Bone marrow (tissue), 2 donors: ENCODE measurements at places on chromosomes 3 and 15.

DNA sequence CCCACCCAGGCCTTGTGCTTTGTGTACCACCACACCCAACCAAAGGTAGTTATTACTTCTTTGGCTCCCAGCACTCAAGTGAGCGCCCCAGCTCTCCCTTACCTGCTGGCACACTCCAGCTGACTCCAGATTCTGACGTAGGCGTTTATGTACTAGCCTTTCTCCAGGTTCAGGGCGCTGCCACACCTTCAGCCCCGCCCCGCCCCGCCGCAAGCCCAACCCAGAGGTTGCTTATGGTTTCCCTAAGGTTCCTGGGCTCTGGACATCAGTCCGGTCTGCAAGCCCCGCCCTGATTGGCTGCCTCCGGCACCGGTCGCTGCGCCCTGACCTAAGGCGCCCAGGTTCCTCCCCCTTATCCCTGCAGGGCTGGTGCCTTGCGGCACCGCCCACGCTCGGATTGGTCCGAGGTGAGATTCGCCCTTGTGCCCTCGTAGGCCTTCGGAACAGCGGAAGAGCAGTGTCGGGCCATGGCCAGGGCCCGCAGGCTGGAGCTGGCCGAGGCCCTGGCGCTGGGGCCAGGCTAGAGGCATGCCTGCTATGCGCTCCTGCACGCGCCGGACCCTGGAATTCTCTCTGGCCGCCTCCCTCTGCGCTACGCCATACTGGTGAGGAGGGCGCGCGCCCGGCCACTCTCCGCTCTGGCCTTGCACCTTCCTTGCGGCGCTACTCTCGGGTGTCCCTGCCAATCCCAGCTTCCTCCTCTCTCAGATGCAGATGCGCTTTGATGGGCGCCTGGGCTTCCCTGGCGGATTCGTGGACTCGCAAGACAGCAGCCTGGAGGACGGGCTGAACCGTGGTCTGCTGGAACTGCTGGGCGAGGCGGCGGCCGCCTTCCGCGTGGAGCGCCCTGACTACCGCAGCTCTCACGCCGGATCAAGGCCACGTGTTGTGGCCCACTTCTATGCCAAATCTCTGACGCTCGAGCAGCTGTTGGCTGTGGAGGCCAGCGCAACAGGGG lies 19.8 kb upstream of the NUDT16 start:
- no peak for DNase-seq

DNA sequence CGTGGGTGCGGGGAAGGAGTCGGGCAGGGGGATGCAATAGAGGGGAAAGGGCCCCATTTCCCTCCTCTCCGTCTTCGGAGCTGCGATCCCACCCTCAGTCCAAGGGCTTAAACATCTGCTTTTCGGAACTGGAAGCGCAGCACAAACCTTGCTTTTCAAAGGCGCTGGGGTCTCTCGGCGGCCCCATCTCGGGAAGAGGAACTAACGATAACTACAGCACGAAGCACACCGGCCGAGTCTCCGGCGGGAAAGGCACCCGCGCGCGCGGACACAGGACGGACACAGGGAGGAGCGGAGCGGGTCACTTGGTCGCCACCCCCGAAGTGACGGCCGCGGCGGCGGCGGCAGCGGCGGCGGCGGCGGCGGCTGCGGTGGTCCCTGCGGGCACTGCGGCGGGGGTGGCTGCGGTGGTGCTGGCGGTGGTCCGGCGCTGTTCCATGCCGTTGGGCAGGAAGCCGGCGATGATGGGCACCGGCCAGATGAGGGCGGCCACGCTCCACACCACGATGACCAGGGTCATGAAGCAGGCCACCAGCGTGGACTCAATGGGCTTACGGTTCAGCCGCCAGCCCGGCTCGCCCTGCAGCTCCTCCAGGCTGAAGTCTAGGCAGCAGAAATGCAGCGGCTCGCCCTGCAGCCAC lies 1.1 kb downstream of the TMEM158 start:
- peak; percentile 39 for DNase-seq

- DNase-seq = no peak
Observed at GRCh38 chr15:33131552-33132232, 62.8 kb downstream of the FMN1 start.

GRCh38 chr3:112767177-112767576 lies 79.5 kb downstream of the CD200R1L start:
- DNase-seq = no peak

- DNase-seq = no peak
Observed at GRCh38 chr15:101528108-101528916, 38.8 kb upstream of the PCSK6 start.

DNA sequence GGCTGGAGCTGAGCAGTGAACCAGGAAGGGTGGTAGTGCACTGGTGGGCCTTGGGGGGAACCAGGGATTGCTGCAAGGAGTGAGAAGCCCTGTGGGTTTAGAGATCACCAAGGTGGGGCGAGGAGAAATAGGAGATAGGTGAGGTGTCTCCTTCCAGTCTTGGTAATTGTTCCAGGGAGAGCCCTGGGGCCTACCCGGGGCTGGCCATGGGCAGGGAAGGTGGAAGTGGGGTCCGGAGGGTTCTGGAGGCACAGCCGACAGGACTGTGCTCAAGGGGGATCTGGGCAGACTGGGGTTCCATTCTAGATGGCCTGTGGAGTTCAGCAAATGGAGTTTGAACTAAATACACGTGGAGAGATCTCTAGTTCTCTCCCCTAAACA lies 4.5 kb downstream of the CHST13 start:
- DNase-seq = no peak

DNA sequence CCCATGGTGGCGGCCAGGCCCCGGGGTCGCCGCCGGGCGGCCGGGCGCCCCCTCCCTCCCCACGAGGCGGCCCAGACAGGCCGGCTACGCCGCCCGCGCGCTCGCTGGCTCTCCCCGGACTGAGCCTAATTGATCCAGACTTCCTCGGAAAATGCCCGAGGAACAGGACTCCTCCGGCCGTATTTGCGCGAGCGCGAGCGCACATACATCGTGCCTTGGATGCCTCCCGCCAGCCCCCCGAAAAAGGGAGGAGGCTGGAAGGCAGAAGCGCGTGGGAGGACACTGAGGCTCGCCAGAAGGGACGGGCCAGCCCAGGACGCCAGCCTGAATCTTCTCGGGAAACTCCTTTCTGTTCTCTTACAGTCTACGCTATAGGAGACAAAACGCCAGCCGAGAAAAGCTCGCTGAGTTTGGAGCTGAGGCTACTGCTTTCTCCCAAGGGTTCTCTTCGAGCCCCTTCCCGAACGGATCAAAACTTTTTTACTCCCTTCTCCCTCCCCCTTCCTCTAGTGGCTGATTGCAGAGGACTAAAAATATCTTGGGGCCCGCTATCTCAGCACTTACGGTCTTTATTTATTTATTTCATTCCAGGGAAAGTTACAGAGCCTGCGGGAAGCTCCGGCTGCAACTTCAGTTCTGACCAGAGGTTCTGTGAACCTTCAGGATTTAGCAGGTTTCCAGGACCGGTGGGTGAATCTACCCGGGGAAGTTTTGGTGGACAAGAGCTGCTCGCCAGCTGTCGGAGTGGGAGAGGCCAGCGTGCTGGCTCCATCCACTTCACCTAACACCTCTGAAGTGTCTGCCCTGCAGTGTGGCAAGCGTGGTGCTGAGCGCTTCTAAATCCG lies at the start of gene PDZRN3:
PDZRN3 (minus strand) TSS at position 121 of the 845 bp plus-strand sequence.
- DNase-seq = no peak

DNA sequence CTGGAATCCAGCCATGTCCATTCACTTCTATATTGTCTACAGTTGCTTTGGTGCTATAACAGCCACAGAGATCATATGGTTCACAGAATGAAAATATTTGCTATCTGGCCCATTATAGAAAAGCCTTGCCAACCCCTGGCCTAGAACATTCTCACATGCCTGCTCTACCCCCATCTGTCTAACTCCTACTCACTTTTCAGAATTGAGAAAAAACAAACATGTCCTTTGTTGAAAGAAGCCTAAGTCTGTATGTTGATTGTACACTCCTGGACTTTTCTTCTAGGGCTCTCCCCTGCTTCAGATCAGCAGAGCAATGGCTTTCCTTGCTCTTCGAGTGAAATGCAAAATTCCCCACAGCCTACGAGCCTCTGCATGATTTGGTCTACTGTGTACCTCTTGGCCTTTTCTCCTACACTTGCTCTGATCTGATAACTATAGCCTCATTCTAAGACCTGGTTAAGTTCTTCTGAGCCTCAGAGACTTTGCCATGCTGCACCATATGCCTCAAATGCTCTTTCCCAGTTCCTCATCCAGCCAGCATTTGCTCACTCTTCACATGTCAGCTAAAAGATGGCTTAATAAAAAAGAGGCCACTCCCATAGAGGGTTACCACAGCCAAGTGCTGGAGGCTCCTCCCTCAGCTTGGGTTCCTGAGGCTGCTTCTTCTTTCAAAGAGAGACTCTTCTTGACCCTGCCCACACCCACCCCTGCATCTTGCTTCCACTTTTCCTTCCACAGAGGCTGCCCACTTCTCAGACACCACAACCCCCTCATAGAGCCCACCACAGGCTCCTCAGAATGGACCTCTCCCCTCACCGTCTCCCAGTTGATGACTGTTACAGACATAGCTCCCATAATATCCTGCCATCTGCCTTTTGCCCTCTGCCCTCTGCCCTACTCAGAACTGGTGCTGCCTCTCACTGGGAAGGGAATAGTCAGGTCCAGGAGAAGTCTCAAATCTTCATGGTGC lies 22.9 kb upstream of the DCLK3 start:
- DNase-seq = no peak

GRCh38 chr15:98651036-98651481 lies 2.7 kb downstream of the IGF1R start:
- DNase-seq = no peak

DNA sequence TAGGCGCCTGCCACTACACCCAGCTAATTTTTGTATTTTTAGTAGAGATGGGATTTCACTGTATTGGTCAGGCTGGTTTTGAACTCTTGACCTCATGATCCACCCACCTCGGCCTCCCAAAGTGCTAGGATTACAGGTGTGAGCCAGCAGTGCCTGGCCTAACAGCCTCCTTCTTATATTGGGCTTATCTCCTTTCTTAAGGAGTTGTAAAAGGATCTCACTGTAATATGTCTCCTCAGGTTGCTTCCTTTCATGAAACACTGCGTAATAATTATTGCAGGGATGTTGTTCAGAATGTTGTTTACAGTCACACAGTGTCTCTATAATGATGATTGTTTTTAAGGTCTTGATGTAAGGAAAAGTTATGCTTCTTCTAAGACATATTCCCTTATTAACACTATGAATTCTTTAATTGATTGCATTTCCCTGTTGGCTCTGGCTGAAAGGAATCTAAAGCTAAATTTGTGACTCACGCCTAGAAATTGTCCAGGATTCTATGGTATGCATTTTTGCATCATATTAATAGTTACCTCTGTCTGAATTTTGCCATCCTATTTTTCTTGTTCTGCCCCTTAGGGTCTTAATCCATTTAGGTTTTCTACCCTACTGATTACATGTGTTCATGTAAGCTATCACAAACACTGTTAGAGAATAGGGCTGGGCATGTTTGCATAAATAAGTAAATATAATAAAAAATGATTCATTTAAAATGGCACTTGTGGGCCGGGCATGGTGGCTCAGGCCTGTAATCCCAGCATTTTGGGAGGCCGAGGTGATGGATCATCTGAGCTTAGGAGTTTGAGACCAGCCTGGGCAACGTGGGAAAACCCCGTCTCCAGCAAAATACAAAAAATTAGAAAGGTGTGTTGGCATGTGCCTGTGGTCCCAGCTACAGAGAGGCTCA lies 24.5 kb upstream of the RNF111 start:
- no peak for DNase-seq

- no peak for DNase-seq
Observed at GRCh38 chr15:91238644-91239425, 138.8 kb downstream of the SV2B start.

DNA sequence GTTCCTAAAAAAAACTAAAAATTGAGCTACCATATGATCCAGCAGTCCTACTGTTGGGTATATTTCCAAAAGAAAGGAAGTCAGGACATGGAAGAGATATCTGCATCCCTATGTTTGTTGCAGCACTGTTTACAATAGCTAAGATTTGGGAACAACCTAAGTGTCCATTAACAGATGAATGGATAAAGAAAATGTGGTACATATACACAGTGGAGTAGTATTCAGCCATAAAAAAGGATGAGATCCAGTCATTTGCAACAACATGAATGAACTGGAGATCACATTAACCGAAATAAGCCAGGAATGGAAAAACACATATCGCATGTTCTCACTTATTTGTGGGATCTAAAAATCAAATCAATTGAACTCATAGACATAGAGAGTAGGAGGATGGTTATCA lies 29.5 kb downstream of the LRRC49 start:
- no peak for DNase-seq

DNA sequence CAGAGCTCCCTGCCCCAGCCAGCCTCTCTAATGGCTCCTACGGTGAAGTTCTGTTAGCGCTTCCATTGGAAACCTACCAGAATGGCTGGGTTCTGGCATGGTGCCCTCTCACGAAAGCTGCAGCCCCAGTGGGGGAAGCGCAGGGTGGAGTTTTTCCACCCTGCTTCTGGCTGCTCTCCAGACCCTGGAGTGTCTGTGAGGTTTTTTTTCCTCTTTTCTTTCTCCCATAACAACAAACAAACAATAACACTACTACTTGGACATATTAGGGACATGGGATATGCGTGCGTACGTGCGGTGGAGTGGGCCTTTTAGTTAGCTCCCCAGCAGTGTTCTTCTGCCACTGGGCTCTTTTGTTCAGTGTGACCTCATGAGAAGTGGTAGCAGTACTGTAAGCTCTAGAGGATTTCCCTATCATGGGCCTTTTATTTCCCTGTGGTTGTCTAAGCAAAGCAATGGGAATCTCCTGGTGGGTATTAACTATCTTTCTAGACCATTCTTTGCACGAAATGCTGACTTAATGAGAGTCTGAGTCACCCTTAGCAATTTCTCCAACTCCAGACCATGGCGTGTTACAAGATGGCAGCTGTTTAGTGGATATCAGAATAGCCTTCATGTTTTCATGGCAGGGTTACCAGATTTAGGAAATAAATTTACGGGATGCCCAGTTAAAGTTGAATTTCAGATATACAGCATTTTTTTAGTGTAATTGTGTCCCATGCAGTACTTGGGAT lies 161.9 kb downstream of the FNDC3B start:
- no peak for DNase-seq

GRCh38 chr15:38084289-38084688 lies 149.8 kb downstream of the TMCO5A start:
- no peak for DNase-seq

- DNase-seq = no peak
Observed at GRCh38 chr15:35624881-35625280, 78.9 kb upstream of the DPH6 start.

DNA sequence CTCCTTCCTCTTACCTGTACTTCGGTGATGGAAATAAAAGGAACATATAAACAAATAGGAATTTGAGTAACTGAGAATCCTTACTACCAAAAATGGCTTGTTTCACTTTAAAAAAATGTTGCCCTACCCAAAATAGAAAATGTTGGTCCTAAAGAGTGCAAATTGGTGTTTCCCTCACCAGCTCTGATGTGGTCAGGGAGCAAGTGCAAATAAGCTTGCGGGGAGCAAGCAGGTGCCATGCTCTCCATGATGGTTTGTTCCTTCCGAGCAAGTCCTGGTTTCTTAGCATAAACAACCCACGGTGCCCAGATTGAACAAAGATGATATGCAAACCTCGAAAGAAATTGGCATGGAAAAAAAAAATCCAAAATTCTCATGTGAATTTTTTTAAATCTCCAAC lies 68.8 kb downstream of the PGPEP1L start:
- no peak for DNase-seq

- DNase-seq = no peak
Observed at GRCh38 chr3:186340204-186340603, 21.8 kb downstream of the DGKG start.
